Heart left ventricle (tissue), 16 donors: ENCODE measurements at places on chromosomes 2 and 18. TPM values are rescaled to one million over a fixed set of nuclear protein-coding genes. Genes with fewer than 3 reads are reported as not detected.

DNA sequence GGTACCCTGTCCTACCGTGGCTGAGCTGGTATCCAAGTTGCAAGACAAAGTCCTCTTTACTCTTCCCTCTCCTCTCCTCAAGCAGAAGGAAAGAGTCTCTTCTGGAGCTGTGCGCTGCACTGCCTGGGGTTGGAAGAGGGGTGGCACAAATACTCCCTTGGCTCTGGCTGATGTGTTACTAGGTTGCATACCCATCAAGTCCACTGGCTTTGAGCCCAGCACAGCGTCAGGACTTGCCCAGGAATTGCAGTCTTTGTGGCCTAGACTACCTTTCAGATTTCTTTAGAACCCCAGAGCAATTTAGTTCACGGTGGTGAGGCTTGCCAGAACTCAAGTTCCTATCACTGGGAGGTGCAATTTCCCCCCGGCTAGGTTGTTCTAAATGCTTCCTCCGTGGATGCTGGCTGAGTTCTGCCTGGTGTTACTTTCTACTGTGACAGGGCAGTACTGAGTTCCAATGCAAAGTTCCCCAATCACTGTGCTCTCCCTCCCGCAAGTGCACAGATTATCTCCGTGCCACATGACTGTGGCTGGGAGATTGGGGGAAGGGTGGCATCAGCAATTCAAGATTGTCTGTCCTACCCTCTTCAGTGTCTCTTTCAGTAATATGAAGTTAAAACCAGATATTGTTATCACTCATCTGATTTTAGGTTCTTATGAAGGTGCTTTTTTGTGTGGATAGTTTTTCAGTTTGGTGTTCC, 13.4 kb downstream of the MYO3B start:
- no peak for DNase-seq

GRCh38 chr2:68031542-68032160, 31.2 kb downstream of the C1D start:
- DNase-seq = no peak

DNA sequence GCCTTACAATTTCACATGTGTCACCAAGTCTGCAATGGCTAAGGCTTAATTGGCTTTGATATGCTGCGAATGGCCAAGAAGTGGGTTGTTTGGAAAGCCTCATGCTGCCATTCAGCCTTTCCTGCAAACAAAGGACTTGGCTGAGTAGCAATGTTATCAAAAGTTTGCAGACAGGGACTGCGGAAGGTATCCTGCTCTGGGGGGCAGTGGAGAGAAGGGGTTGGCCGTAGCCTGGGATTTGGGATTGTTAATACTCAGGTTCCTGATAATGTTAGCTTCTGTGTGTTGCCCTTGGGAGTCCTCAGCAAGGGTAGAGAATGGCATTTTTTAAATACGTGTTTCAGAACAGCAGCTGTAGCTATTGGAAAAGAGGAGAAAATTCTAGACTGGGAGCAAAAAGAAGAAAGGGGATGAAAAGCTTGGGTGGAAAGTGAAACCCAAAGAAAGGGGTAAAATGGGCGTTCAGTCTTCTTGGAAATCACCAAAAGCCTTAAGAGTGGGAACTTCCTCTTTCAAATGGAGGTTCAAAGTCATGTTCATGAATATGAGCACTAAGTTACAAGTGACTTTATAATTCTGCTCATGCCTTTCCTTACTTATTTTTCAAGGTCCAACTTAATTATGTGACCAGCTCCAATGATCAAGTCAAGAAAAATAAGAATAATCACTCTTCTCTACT, 325.1 kb downstream of the RNF144A start:
- no peak for DNase-seq

DNA sequence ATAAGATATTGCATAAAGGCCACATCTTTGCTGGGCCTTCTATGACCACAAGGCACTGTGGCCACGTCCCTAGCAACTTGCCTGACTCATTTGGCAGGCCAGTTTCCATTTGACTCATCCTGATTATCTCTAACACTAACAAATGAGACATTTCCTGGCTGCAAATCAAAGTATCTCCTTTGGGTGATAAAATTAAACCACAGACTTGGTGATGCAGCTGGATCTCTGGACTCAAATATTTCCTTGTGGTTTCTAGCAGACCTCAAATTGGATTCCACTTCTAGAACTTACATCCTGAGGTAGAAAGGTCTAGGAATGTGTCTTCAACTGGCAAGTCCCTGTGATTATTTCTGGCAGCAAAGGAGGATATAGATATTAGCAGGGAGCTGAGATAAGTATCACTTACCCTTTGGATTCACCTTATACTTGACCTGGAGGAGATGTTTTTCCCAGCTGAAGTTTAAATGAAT, 167.9 kb upstream of the NXPH2 start:
- DNase-seq = no peak

DNA sequence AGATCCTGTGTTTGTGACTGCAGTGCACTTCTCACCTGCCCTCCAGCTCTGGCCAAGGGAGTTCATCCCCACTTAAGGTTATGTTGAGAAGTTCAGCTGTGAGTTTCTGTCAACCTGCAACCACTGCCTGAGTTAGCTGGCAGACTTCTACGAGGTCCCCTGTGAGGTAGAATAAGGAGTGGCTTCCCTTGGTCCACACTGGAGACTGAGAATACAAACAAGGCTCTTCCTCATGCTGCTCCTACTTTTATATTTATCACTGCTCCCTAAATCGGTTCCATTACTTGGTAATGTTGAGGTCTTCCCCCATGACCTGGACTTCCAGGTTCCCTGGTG, 353.2 kb upstream of the CWC22 start:
- DNase-seq = no peak

DNA sequence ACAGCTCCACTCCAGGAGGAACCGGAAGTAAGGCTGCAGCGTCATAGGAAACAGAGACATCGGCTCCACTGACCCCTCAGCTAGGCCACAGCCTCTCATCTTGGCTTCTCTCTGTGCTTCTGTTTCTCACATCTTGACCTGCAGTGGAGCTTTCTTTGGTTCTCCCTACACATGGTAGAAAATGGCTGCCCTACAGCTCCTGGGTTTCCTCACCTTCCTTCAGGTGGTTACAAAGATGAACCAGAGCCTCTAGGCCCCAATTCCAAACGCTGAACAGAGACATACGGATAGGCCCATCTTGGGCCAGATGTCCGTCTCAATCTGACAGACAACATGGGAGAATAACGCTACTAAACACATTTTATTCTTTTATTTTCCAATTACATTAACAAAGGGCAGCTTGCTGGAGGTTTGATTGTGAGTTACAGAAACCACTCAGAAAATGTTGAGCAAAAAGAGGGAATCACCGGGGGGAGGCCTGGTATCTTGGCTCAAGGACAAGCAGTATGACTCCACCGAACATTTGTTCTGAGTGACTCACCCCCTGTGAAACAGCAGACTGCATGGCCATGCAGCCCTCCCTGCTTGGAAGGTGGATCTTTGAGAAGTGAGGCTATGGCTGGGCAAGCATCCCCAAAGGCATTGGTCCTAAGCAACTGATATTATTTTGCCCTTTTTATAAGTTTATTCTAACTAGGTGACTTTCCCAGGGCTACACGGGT, 303.5 kb downstream of the CDCA7 start:
- no peak for DNase-seq

DNA sequence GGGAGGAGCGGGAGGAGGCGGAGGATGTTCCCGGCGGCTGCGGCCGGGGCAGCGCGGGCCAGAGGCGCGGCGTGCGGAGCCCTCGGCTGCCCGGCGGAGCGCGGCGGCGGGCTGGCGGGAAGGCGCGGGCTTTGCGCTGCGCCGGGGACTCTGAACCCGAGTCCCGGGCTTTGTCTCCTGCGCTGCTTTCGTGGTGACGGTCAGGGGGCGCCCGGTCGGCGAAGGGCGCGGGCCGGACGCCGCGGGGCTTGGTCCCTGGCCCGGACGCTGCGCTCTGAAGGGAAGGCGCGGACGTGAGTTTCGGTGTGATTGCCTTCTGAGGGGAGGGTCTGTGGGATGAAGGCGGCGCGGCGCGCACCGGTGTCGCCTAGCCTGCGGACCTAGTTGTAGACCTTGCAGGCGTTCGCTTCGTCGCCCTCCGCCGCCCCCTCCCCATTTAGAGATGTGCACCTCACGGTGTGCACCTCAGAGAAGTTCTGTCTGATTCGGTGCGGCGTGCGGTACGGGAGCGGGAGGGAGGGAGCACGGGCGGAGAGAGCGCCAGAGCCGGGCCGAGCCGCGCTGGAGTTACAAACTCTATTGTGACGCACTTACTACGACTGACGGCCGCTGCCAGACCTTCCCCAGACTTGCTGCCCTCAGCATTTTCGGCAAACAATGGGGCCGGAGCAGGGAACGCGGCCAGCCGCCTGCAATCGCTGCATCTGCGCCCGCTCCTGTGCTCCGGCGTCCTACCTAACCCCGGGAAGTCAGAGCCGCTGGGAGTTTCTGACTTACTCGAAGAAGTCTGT, 2.1 kb downstream of the BCL2L11 start:
- peak; percentile 89 for DNase-seq

DNA sequence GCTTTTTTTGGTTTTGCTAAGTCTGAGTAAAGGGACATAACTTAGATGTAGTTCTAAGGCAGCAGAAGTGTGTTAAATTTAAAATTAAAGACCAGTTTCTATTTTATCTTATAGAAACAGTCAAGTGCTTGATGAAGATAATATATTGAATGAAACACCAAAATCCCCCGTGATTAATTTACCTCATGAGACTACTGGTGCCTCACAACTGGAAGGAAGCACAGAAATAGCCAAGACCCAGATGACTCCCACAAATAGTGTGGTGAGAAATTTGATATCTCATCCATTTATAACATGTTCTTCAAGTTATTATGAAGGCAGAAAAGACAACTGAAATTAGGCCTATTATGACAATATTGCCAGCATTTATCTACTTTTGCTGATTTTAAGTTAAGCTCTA, 45.6 kb downstream of the APLF start:
- DNase-seq = no peak

GRCh38 chr2:219521066-219521880, 7.0 kb downstream of the ASIC4 start:
- no peak for DNase-seq

- DNase-seq = no peak
Observed at GRCh38 chr18:53268455-53268854, 928.5 kb downstream of the DCC start.

- no peak for DNase-seq
Observed at GRCh38 chr2:118805064-118805690, 42.3 kb downstream of the EN1 start.

DNA sequence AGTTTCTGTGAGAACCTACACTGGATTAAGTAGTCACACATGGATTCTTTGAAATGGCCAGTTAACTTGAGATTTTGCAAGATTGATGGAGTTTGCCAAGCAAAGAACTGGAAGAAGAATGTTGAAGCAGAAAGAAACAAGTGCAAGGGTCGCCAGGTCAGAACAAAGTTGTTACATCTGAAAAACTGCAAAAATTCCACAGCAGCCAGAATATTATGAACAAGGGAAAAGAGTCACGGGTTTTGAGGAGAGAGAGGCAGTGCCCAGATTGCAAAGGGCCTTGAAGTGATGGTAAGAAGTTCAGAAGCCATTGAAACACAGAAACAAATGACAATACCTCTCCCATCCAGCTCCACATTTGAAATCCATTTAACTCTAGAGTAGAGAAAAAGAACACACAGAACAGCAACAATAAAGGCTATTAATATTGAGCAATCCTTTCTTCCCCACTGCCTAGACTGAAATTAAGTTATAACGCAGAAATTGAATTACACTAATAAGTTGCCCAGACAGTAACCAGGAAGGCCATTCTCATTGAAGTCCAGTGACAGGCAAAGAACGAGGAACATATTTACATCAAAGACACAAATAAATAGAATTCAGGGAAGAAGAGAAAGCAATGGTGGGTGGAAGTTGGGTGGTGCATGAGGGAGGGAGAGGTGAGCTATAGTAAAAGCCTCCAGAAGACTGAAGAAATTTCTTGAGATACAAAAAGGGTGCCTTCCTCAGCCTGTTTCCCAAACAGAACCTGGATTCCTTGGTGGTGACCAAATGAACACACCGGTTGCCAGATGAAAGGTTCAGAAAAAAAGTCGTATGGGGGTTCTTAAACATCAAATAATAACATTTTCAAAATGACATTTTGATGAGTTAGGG, 80.6 kb downstream of the ARHGAP15 start:
- no peak for DNase-seq

DNA sequence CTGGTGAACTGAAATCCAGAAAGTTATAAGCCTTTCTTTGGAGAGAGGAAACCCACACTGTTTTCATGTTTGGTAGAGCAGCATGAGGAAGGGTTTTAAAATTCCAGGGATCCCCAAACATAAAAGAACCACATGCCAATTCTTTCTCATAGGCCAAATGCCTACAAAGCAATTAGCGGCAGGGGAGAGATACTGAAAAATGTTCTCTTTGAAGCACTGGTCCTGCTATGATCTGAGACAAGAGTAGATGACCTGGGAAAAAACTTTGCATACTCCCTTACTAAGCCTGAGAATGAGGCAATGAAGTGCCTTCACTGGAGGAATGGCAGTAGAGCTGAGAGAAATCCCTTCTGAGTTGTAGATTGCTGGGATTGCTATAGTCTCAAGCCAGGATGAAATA, 1261.7 kb downstream of the DSC3 start:
- no peak for DNase-seq

GRCh38 chr2:11998218-11998617, 251.8 kb downstream of the LPIN1 start:
- DNase-seq = no peak

- no peak for DNase-seq
Observed at GRCh38 chr2:168166902-168167510, 80.4 kb downstream of the STK39 start.

DNA sequence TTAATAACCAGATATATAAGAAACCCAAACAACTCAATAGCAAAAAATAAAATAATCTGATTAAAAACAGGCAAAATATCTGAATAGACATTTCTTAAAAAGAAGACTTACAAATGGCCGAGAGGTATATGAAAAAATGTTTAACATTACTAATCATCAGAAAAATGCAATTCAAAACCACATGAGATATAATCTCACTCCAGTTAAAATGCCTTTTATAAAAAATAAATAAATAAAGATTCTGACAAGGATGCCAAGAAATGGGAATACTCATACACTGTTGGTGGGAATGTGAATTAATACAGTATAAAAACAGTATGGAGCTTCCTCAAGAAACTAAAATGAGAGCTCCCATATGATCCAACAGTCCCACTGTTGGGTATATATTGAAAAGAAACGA, 33.9 kb upstream of the BMP10 start:
- DNase-seq = no peak

GRCh38 chr2:239630618-239631286, 229.9 kb upstream of the HDAC4 start:
- no peak for DNase-seq

- no peak for DNase-seq
Observed at GRCh38 chr2:3126911-3127621, 250.6 kb downstream of the EIPR1 start.

- no peak for DNase-seq
Observed at GRCh38 chr2:96233436-96233835, 24.8 kb upstream of the STARD7 start.

- no peak for DNase-seq
Observed at GRCh38 chr2:235793163-235793752, 299.4 kb downstream of the AGAP1 start.

- DNase-seq = no peak
Observed at GRCh38 chr2:62747169-62747568, 41.7 kb downstream of the EHBP1 start.

GRCh38 chr2:60478660-60479059, 74.8 kb downstream of the BCL11A start:
- no peak for DNase-seq

Gene BUB1
- total RNA-seq = 0.30 TPM

Gene STAM2
- 33.1 TPM for total RNA-seq

Gene ZSWIM2
- not detected for total RNA-seq

Gene PTPRM
- 118 TPM for total RNA-seq

Gene ANKRD62
- not detected for total RNA-seq

Gene OR6B2
- total RNA-seq = not detected

Gene RBKS
- total RNA-seq = 6.0 TPM

Gene RTP5
- not detected for total RNA-seq

Gene MDH1B
- 1.3 TPM for total RNA-seq

Gene SRD5A2
- not detected for total RNA-seq
